ENCODE measurements at places on chromosomes 2 and 18.

- no peak for DNase-seq
These were observed 24.2 kb upstream of the TANK start for GRCh38 chr2:161135951-161136593.

DNA sequence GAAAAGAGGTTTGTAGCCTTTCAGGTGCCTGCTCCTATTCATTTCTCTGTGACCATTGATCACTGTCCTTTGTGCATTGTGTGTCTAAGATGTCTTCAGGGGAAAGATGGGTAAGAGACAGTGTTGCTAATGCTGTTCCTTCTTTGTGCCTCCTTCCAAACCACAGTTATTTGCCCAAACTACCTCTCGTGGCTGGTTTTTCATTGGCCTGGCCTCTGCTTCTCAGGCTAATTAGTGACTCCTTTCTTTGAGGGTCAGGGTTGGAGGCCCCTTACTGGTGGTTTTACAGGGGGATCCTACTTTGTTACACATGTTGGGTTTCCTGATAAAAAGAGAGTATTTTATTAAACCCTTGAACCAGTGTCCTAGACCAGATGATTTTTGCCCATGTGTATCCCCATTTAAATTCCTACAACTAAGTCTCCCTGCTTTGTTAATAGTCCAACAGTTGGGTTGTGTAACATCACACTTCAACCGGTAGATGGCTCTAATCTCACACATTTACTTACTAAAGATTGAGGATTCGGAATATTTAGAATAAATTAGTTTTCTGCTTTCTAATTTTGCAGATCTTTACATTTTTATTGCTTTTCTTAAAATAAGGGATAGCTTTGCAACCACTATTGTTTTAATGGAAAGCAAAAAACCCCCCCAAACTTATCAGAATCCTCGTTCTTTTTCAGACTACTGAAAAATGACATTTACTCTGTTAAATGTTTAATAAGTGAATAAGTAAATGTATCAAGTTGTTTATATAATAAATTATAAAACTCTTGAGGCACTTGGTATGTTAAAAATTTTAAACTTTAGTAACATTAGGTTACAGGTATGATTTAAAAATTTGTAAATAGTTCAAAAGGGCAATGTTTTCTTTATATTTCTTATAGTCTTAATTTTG lies 2.4 kb downstream of the MARS2 start:
- DNase-seq: no peak

GRCh38 chr18:13436576-13436975 lies 218.0 kb downstream of the LDLRAD4 start:
- no peak for DNase-seq

DNA sequence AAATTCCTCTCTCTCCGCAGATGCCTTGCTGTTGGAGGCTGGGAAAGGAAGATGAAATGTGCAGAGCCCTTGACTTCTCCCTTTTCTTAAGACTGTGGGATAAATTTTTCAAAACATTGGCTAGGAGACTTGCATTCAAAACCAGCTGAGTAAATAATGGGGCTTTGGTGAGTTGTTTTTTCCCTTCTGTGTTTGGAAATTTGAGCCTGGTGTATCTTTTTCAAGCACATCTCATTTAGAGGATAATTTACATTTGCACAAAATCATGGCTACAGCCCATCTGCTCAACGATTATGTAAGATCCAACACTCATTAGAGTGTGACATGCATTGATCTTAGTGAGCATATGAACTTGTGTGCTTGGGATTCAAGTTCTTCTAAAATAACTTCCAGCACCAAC lies 112.1 kb upstream of the ATP8B1 start:
- no peak for DNase-seq

GRCh38 chr18:35593859-35594258 lies 12.3 kb downstream of the GALNT1 start:
- no peak for DNase-seq

DNA sequence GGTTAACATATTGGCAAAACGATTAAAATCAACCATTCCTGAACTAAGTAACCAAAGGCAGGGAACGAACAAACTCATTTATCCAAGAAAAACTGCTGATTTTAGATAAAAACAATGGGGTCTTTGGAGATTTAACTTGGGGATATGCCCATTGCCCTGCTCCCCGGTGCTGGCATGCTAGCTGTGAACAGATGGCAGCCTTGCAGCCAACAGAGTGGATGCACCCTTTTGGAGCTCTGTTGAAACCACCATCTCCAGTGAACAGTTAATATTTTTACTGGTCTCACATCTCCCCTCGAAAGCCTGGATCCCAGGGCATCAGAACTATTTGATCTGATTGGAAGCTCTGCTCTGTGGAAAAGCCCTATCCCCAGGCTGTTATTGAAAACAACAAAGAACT lies 303.1 kb downstream of the TGIF1 start:
- DNase-seq: no peak

- no peak for DNase-seq
These were observed 41.0 kb downstream of the SPP2 start for GRCh38 chr2:234091432-234091879.

DNA sequence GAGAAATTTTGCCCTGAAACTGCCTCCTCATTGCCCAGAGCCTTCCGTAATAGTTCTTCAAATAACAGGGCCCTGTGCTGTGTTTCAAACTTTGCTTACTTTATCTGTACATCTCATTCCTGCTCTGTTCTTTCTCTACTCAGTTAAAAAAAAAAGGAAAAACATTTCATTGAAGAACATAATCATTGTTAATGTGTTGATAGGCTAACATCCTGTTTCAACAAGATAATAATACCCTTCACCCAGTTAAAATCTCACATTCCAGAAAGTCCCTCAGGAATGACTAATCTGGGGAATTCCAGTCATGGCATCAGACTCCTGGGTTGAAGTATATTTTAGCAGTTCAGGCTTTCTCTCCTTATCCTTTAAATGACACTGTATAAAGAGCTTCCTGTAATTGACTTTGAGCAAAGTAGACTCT lies 45.6 kb upstream of the ITGAV start:
- no peak for DNase-seq

DNA sequence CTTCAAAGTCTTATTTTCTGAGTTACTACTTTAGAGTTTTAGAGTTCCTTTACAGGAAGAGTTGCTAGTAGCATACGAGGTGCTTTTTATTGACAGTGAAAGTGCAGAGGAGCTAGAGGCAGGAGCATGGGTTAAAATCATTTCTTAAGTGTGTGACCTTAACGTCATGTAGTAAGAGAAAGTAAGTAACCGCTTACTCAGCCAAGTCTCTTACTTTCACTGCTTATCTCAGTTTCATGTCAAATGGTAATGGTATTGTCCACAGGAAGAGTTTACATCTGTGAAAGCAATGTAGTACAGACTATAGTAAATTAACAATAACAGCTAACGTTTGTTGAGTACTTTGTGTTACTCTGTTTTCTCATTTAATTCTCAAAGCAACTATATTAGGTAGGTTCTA lies 12.6 kb downstream of the NDUFAF7 start:
- DNase-seq: no peak

DNA sequence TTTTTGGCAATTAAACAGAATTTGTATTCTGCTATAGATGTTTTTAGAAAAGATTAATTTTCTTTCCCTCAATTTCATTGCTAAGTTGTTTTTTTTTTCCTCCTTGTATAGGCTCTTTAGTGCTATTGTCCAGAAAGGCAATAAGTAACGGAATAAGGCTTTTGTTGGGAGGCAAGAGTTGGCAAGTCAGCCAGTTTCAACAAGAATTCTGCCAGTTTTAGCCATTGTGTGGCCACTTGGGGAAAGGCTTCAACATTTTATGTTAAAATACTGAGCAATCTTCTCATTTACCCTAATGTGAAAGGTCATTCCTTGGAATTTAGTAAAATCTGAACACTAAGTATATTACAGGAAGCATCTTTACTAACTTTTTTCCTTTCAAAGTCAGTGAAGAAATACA lies 9.6 kb downstream of the CALCRL start:
- DNase-seq: no peak

GRCh38 chr2:7758073-7758759 lies 841.0 kb downstream of the RNF144A start:
- DNase-seq: no peak

DNA sequence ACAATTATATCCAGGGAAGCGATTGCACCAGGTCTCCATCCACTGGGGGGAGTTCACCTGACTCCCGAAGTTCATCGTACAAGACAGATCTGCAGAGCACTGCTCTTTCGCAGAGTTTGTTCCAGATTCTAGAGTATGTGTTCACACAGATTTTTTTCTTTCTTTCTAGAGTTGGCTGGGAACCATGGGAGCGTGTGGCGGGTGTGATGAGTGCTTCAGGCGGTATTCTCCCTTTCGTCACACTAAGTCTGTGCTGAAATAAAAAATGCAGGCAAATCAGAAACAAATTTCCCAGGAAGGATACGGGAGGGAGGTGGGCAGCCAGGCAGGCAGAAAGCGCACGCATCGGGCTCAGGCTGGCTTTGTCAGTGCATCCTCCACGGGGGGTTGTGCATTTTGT lies 129.8 kb upstream of the SOX11 start:
- DNase-seq: no peak

DNA sequence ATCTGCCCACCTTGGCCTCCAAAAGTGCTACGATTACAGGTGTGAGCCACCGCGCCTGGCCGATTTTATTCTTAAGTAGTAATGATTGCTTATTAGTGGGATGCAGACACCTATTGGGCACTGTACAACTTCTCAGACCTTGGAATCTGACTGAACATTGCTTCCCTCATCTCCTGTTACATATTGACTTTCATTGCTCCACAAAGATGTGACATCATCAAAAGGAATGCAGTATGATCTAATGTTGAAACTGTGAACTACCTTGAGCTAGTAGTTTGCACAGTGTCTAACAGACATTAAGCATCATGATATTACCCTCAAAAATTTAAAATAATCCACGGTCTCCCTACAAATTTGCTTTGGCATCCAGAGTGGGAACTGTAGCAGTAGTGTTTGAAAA lies 109.8 kb upstream of the SIX2 start:
- no peak for DNase-seq

Data from activated CD4-positive, CD25-positive, alpha-beta regulatory T cell treated with anti-CD3 and anti-CD28 coated beads, Interleukin-2, amount 50 U/mL, for 16 hours (primary cell).